ENCODE measurements at places on chromosomes 4 and X.

- no peak for ATAC-seq
These were observed 35.6 kb upstream of the DCAF8L1 start for GRCh38 chrX:28016823-28017222.

DNA sequence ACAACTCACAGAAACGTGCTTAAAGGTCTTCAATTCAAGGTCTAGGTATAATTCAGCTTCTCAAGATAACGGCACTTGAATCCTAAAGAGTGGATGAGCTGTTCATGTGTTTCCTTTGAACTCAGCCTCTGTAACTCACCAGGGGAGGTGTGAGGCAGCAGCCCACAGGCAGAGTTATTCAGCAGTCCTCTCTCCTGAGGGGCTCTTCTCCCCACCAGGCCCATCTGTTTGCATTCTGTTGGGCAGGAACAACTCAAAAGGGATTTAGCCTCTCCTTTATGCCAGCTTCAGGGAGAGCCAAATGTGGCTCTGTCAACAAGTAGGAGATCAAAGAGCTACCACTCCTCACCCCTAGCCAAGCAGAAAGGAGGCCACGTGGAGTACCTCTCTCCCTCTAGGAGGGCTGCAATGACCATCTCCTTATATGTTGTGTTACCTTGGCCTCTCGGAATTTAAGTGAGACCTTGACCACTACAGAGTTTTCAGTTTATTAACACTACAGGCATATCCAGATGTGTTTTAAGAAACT is 151.2 kb downstream of the SPATA18 start:
- ATAC-seq = no peak

DNA sequence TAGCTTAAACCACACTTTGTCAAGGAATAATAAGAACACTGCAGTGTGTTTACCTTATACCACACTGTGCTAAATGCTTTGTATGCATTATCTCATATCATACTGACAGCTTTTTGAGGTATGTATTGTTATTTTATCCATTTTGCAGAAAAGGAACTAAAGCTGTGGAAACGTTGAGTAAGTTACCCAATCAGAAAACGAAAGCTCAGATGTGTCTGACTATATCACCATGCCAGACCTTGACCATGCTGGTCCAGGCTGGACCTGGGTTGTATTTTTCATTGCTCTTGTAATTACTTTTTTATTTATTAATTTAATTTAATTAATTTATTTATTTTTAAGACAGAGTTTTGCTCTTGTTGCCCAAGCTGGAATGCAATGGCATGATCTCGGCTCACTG is 2.1 kb downstream of the HSD17B11 start:
- no peak for ATAC-seq

DNA sequence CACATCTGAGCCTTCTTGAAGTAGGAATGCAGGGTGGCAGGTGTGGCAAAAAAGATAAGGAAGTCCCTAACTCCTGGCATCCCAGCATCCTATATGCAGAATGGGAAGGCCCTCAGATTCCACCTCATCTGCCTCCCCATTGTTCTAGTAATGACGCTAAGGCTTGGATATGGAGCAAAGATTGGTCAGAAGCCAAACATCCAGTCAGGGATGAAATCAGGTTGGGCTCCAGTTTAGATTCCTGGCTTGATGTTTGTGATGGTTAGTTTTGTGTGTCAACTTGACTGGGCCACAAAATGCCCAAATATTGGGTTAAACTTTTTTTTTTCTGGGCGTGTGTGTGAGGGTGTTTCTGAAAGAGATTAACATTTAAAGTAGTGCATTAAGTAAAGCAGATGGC is 39.6 kb upstream of the MAGEA4 start:
- no peak for ATAC-seq

DNA sequence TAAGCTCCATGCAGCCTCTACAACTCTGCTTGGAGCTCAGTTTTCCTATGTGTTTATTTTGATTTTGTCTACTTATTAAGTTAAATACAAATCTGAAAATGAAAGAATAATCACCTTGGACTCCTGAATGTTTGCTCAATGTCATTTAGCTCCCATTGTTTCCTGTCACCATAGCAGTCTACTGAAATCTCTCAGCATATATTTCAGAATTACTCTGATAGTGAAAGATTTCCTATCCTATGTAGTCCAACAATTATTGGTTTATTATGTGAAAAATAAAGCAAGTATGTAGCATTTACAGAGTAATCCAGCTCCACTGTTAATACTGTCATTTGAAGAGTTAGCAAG is 168.4 kb downstream of the CBR4 start:
- no peak for ATAC-seq

- no peak for ATAC-seq
These were observed 101.1 kb downstream of the NAA11 start for GRCh38 chr4:79224777-79225104.

- ATAC-seq = no peak
These were observed 110.4 kb upstream of the ATXN3L start for GRCh38 chrX:13430136-13430827.

- no peak for ATAC-seq
These were observed 277.2 kb downstream of the CXXC4 start for GRCh38 chr4:104217526-104217925.

- ATAC-seq = no peak
These were observed 48.2 kb upstream of the CDKN2AIP start for GRCh38 chr4:183396227-183396637.

- no peak for ATAC-seq
These were observed 79.0 kb downstream of the PDGFRA start for GRCh38 chr4:54308110-54308509.

GRCh38 chr4:101200561-101200960 is 146.8 kb downstream of the PPP3CA start:
- peak; percentile 89 for ATAC-seq

- no peak for ATAC-seq
These were observed 11.1 kb upstream of the GPM6A start for GRCh38 chr4:175823015-175823742.

DNA sequence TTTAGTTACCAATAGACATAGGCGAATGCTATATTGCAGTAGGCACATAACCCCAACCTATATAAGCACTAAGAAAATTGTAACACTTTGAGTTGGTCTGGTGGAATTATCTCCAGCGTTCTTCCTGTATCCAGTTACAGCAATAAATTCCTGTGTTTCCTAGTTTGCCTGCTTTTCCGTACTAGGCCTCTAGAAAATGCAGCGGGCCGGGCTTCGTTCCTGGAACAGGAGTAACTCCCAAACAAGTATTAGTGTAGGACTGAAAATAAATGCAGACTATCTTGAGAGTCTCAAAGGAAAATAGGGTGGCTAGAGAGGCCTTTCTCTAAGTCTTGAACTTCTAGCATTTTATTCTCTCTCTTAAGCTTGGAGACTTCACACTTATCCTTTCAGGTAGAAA is 159.8 kb downstream of the OR13H1 start:
- no peak for ATAC-seq

GRCh38 chr4:130077275-130077674 is 981.3 kb downstream of the C4orf33 start:
- ATAC-seq = no peak

DNA sequence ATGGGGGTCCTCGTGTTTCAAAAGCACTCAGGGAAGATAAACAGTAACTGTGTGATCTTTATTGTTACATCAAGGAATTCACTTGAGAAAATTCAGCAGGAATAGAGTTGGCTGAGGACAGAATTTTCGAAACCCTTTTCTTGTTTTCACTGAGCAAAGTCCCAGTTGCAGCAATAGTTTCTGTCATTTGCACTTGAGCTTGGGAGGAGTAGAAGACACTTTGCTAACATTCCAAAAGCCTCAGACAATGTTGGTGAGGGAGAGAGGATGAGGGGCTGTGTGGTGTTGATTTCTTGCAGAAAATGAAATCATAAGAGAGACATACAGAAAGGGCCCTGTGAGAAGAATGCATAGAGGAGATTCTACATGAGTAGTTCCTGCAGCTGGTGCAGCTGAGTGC is 151.9 kb upstream of the DIPK2B start:
- peak; percentile 28 for ATAC-seq

DNA sequence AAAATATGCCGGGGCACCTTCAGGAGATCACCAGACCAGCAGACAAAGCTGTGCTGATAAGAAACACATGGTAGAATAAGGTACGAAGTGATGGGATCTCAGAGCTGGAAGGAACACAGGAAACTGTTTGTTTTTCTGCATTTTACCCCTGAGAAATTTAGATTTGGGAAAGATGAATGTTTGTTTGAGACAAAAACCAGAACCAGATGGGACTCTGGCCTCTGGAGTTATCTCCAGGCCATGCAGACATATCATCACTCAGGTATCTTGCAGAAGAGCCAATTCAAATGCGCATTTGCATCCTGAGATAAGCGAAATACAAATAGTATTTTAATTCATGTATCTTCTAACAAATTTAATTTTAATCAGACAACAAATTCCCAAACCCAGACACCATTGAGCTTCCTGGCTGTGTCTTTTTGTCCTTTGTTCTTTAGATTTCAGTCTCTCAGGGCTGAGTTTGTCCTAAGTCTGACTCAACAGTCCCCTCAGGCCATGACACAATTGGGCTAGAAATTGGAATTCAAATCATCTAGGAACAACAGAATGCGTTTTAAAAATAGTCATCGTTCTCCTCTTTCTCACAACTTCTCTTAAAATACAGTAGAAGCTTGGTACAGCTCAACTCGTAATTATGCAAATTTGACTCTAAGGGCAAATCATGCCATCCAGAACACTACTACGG is 159.0 kb downstream of the PACRGL start:
- ATAC-seq = no peak

DNA sequence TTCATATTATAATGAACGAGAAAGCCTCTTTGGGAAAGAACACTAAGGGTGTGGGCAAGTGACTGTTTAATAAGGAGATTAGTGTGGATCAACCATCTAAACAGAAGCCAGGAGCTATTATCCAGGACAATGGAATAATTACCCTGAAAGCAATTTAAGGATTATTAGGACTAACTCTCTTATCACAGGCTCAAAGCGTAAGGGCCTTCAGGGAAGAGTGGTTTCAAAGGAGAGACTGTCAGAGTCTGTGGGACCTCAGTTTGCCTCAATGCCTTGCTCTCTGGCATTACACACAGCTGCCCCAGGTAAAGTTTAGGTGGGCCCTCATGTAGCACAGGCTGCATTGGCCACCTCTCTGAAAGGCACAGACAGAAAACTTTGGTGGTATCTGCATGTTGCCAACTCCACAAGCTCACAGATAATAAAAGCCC is 717.2 kb upstream of the ADGRL3 start:
- no peak for ATAC-seq
